ENCODE measurements at places on chromosomes 3 and 15.

- peak; percentile 62 for DNase-seq
Observed at GRCh38 chr15:28086175-28086703, 12.9 kb downstream of the OCA2 start.

DNA sequence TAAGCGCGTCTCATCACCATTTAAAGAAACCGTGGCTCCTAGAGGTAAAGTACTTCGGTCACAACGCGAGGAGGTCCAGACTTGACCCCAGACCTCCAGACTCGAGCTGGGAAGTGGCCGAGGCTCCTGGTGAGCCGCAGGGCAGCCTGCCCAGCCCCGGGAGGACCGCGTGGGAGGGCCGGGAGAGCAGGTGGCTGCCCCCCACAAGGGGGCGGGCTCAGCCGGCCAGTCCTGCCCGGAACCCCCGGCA, at the start of gene SLC27A2:
SLC27A2 (plus strand) TSS at position 228 of the 250 bp plus-strand sequence. CDS start 232 bp downstream, outside the sequence.
- no peak for DNase-seq

- no peak for DNase-seq
Observed at GRCh38 chr3:4533489-4534443, 40.6 kb downstream of the ITPR1 start.

DNA sequence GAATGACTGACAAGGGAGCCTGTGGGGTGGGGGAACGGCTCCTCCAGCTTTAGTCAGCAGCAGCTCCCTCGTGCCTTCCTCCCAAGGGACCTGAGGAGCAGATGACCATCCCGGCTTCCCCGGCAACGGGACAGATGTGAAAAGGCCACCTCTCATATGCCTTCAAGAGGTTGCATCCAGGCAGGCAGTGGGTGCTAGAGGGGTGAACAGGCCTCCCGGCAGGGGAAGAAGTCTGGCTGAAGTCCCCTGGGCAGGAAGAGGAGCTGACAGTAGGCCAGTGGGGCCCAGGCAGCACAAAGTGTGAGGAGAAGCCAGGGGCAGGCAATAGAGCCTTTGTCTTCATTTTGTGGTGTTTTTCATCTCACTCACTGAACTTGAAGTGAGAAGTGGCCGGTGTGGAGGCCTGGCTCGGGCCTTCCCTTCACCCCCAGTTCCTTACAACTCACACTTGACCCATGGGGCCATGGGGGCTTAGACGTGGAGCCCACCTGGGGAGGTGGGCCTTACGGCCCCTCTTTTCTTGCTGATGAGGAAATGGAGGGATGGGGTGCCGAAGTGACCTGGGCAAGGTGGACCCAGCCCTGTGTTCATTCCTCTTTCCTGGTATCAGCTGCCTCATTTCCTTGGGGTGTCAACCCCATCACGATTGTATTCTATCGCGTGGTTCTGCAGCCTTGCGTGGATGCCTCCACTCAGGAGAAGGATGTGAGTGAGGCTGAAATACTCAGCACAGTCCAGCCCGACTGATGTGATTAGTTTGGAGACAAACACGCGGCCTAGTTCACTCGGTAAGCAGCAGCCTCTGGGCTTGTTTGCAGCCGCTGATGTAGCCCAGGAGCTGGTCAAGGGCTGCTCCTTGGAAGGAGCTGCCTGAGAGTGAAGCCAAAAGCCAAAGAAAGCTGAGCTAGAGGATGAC, 115.5 kb upstream of the ALDH1A3 start:
- no peak for DNase-seq

DNA sequence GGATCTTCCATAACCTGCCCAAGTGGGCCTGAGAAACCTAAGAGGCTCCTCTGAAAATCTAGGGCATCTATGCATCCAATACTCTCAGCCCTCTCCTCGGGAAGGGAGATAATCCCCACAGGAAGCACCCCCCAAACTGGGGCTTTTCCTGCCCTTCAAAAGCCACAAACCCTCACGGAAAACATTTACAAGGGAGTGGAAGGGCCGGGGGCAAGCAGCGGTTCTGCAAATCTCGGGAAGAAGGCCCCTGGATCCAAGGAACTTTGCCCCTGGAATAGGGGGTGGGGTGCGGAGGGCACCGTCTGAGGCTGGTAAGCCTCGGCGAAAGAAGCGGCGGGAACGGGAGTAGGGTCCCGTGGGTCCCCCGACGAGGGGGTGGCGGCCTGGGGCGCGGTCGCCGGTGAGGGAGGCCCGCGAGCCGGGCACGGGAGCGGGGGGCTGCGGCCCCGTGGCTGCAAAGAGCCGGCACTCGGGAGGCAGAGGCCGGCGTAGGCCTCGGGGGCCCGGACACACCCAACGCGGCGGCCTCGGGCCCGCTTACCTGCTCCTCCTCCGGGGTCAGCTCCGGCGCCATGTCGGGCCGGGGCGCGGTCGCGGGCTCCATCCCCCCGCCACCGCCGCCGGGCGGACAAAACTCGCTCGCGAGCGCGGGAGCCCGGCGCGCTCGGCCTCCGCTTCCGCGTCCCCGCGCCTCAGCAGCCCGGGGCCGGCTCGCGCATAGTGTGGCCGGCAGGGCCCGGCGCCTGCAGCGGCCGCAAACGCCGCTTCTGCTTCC, 755 bp downstream of the PTPN9 start:
- DNase-seq = peak; percentile 24

DNA sequence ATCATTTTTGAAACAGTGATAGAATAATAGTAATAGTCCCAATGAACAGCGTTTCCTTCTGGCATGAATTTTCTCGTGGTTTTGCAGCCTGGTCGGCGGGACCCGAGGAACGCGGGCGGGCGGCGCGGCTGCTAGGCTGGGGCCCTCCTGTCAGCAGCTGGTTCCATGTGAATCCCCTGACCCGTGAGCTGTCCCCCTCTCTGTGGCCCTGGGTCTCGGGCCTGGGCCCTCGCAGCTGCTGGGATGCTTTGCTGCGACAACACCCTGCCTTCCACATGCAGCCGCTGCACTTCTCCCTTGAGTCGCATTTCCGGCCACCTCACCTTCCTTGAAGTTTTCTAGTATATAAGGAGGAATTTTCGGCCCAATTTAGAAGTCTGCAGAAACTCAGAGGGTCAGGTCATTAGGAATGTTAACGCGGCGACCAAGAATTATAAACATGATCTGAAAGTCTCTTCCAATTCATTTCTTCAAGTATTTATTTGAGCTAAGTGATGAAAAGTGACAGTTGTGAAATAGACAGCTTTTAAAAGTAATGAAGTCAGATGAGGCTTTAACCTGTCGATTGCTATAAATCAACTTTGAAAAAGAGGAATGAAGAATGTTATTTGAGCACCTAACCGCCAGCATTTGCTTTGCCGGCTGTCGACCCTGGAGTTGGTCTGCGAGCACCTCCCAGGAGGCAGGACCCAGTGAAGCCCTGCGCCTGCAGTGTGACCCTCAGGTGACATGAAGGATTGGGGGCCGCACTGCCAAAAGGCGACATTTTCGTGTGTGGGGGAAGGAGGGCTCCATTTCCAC, 27.7 kb downstream of the NR2F2 start:
- no peak for DNase-seq

DNA sequence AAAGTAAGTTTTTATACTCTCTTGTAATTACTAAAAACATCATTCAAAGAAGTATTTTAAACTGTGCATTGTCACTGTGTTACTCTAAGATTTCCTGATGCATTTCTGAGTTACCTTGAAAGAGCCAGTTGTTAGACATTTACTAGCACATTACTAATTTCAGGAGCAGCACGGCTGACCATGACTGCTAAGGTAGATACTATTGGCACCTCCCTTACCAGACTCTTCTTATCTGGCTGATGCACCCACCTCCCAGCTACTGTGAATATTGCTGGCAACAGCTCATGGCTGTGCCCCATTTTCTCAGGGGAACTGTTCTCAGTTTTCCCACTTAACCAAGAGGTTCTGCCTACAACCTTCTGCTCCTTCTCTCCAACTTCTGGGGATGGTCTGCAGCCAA, 29.4 kb downstream of the COL6A5 start:
- DNase-seq = no peak

- DNase-seq = no peak
Observed at GRCh38 chr3:60076331-60076730, 1026.5 kb upstream of the CFAP20DC start.

GRCh38 chr15:95371664-95372063, 958.8 kb upstream of the NR2F2 start:
- no peak for DNase-seq

- no peak for DNase-seq
Observed at GRCh38 chr3:100274361-100274760, 13.6 kb downstream of the TBC1D23 start.

DNA sequence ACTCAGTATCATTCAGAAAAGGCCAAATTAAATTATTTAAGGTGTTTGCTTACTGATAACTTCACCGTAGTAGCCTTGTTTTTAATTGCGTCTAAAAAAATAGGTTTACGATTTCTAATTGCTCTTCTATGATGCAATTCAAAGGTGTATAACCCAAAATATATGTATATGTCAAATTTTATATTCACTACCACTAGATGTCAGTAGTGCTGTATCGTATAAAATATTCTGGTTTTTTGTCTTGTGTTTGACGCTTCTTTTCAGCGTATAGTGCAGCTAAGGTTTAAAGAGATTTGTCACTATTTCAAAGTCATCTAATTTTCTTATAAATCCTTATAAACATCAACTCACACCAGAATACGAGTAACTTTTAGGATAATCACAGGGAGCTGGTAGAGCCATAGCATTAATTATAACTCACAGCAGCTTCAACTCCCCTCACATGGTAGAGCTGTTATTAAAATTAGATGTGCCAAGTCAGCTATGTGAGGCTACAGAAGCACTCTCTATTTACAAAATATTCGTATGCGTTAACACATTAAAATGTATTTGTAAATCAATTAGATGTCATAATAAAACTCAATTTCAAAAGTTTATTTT, 3.5 kb downstream of the PFN2 start:
- no peak for DNase-seq

DNA sequence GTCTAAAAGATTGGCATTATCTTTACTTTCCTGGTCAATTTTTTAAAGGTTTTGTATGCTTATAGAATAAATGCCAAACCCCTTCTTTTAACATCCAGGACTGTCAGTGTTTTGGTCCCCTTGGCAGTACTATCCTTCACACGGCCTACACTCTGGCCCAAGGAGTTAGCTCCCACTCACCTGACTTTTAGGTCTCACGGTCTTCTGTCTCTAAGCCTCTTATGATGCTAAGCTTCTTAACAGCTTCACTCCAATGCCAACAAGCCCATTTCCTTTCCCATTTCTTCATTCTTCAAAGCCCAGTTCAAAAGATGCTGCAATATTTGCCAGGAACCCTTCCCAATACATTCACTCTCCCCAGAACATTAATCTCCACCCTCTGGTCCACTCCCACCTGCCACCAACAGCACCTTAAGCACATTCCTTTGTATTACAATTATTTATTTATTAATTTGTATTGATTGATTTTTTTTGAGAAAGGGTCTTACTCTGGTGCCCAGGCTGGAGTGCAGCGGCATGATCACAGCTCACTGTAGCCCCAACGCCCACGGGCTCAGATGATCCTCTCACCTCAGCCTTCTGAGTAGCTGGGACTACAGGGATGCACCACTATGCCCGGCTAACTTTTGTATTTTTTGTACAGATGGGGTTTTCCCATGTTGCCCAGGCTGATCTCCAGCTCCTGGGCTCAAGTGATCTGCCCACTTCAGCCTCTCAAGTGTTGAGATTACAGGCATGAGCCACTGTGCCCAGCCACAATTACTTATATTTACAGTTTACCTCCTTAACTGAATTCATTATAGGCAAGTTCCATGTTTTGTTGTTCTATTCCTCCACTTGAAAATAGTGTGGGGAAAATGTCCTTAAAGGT, 27.8 kb downstream of the IFT80 start:
- DNase-seq = no peak

GRCh38 chr3:147269907-147270306, 136.4 kb downstream of the ZIC4 start:
- DNase-seq = no peak

GRCh38 chr3:72953325-72953956, 43.2 kb upstream of the PPP4R2 start:
- DNase-seq = no peak

DNA sequence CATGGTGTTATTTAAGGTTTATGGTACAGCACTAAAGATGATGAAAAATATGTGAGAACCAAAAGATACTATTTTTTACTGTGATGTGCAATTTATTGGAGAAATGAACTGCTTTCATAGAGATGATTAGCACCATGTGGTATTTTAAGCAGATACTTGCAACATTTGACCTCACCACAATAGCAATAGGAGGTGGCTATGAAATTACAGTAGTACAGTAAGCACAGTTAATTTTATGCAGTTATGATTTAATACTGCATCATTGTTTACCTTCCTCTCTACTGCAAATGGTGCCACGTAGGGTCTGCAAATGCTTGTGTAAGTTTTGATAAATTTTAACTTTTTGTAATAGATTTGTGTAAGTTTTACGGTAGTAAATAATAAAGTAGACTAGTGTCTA, 14.0 kb downstream of the PYGO1 start:
- no peak for DNase-seq

DNA sequence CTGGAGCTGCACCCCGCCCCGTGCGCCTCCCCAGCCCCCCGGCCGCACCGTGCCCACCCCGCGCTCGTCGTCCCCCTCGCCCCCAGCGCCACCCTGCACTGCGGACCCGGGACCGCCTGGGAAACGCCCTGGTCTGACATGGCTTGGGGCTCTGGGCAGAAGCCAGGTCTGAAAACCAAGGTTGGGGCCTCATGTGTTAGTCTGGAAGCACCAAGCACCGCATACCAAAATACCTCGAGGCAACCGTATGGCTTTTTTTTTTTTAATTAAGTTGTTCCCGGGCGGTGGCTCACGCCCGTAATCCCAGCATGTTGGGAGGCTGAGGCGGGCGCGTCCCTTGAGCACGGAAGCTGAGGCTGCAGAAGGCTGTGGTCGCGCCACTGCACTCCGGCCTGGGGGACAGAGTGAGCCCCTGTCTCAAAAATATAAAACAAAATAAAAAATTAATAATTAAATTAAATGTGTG, 91.5 kb upstream of the CHD2 start:
- DNase-seq = no peak

- no peak for DNase-seq
Observed at GRCh38 chr15:32657941-32658340, 16.4 kb downstream of the SCG5 start.

GRCh38 chr3:34011171-34012101, 213.0 kb downstream of the PDCD6IP start:
- no peak for DNase-seq

GRCh38 chr15:69718916-69719315, 266.3 kb downstream of the RPLP1 start:
- peak; percentile 49 for DNase-seq

DNA sequence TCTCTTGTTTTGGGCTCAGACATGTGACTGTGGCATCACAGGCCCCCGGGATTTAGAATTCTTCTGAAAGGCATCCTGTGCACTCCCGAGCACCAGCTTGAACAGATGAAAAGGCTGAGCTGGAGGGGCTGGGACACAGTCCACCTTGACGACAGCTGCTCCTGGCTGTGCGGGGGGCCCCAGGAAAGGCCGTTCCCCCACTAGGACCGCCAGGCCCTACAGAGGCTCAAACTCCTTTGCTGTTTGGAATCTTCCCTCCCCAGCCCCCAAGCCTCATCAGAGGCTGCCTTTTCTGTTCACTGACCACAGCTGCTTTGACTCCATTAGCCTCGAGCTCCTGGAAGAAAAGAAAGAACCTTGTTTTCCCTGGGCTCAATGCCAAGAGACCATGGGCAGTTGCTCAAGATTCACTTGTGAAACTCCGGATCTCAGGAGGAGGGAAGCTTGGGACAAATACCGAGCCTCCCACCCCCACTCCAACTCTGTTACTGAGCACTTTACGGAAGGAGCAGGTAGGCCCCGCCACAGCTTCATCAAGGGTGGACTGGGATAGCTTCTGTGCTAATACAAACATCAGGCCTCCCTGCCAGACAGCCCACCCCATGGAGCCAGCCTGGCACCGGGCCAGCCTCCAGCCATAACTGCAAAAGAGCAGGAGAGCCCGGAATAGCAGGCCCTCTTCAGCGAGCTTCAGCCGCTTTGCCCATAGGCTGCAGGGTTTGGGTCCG, 15.7 kb downstream of the CIDEC start:
- no peak for DNase-seq
